ENCODE measurements at places on chromosomes 4 and X. TPM values are rescaled to one million over a fixed set of nuclear protein-coding genes. Genes with fewer than 3 reads are reported as not detected.

The PABPC1L2A gene
- total RNA-seq, result 5.6 TPM

The CD40LG gene
- total RNA-seq, result not detected

The PDK3 gene
- total RNA-seq, result 41.6 TPM

The ETDB gene
- total RNA-seq, result not detected

The ELMOD2 gene
- 39.2 TPM for total RNA-seq

The FGF13 gene
- total RNA-seq, result 18.0 TPM

The CRMP1 gene
- total RNA-seq, result 1.4 TPM

The FSTL5 gene
- 0.45 TPM for total RNA-seq

The KLF8 gene
- total RNA-seq, result 5.6 TPM

The TCEANC gene
- total RNA-seq, result 4.9 TPM

The MYOZ2 gene
- total RNA-seq, result 5.5 TPM

The MAGEH1 gene
- 38.3 TPM for total RNA-seq

The ZCCHC12 gene
- 0.74 TPM for total RNA-seq

The POU3F4 gene
- not detected for total RNA-seq

The TLR6 gene
- 1.0 TPM for total RNA-seq

The GYG2 gene
- total RNA-seq, result 5.2 TPM

The NPY2R gene
- total RNA-seq, result not detected

The SOX3 gene
- total RNA-seq, result not detected

The ZNF157 gene
- total RNA-seq, result 0.32 TPM

The IKBKG gene
- total RNA-seq, result 31.7 TPM

The PHOX2B gene
- total RNA-seq, result not detected

The ADGRG2 gene
- 5.2 TPM for total RNA-seq

The RBM47 gene
- 302 TPM for total RNA-seq

The NOX1 gene
- 0.62 TPM for total RNA-seq

The HPGD gene
- 6.5 TPM for total RNA-seq

The NHS gene
- 17.7 TPM for total RNA-seq

The TRIM75 gene
- total RNA-seq, result not detected

The PLP1 gene
- total RNA-seq, result 2.9 TPM

The HMX1 gene
- not detected for total RNA-seq

The IL2RG gene
- 2.8 TPM for total RNA-seq

The SPIN2A gene
- 1.1 TPM for total RNA-seq

The ARX gene
- 0.09 TPM for total RNA-seq

The SPANXN4 gene
- not detected for total RNA-seq

The TEX13B gene
- total RNA-seq, result not detected

The NAT8L gene
- total RNA-seq, result 0.41 TPM

The MAGEB10 gene
- total RNA-seq, result 4.2 TPM

The MAP9 gene
- total RNA-seq, result 17.9 TPM

The CFAP99 gene
- 0.18 TPM for total RNA-seq

The XIAP gene
- total RNA-seq, result 56.4 TPM

The TMSB4X gene
- total RNA-seq, result 1,330 TPM

The SLC4A4 gene
- 89.2 TPM for total RNA-seq

The ADH1A gene
- total RNA-seq, result 0.40 TPM

The UGT2A3 gene
- not detected for total RNA-seq

The ARHGAP4 gene
- total RNA-seq, result 11.9 TPM

The PDLIM3 gene
- 78.7 TPM for total RNA-seq
